ENCODE measurements at places on chromosomes 3 and 15.

- no peak for DNase-seq
Measured at GRCh38 chr3:129291236-129291886, 12.7 kb downstream of the HMCES start.

DNA sequence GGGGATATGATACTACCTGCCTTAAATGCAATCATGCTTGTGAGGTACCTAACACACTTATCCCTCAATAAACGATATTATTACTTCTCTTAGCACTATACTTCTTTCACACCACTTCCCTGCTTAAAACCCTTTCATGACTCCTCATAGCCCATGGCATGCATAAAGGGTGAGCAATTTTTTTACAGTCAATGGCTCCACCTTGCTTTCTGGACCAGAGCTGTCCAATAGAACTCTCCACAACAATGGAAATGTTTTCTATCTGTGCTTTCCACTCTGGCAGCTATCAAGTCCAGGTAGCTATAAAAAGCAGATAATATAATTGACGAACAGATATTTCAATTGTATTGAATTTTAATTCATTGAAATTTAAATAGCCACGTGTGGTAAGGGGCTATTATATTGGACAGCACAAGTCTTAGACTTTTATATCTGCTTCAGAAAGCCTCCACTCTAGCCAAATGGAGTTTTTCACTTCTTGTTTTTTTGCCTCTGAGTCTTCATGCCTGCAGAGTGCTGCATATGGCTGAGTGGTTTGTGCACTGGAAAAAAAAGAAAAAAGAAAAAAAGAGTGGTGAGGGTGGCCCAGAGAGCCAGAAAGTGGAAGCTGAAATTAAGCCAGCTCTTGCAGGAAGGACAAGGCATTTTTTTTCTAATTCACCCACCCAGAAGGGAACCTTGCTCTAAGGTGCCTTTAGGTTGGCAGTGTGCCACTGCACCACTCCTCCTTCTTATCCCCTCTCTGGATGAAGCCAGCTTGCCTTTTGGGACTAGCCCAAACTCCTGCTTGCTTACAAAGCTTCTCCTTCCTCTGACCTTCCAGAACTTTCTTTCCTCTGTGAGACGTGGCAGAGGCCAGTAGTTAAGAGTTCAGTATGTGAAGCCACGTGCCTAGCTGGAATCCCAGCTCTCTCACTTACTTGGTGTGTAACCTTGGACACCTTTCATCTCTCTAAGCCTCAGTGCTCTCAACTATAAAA, 239.0 kb upstream of the LRTM1 start:
- DNase-seq, result peak; percentile 10

DNA sequence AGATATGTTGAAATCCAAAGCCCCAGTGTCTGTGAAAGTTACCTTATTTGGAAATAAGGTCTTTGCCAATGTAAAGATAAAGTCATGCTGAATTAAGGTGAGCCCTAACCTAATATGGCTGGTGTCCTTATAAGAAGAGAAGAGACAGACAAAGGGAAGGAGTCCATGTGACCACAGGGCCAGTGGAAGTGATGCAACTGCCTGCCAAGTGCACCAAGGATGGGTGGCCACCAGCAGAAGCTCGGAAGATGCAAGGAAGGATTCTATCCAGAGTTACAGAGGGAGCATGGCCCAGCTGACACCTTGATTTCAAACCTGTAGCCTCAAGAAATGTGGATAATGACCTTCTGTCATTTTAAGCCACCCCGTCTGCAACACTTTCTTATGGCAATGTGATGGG, 35.3 kb upstream of the PGPEP1L start:
- DNase-seq, result no peak

DNA sequence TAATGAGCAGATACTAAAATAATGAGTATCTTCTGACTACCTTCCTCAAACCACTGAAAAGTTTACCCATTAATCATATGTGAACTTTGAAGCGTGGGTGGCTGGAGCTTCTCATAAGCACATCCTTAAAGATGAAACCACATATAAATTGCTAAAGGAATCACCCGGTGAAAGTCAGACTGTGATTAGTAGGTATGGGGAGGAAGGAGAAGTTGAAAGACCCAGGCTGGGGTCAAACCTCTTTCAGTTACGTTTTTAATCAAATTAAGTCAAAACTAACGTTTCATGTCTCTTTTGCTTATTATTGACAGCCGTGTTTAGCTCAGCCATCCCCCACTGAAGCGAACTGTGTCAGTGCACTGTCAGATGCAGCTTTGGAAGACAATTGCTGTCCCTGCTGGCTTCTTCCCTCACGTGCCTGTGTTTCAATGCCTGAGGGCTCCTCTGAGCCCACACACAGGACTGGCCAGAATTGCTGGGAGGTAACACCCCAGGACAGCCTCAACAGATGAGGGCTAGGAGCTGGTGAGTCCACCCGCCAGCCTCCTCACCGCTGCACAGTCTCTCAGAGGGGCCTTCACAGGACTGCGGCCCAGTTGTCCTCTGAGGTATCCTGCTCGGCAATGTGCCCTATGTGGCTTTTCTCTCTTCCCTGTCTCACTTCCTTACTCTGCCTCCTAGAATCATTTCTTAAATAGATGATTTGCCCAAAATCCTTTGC, 29.3 kb upstream of the SH3BP5 start:
- no peak for DNase-seq

GRCh38 chr3:195081242-195081963, 189.6 kb downstream of the XXYLT1 start:
- peak; percentile 74 for DNase-seq

GRCh38 chr15:87145696-87146095, 1066.0 kb downstream of the AGBL1 start:
- DNase-seq, result no peak

DNA sequence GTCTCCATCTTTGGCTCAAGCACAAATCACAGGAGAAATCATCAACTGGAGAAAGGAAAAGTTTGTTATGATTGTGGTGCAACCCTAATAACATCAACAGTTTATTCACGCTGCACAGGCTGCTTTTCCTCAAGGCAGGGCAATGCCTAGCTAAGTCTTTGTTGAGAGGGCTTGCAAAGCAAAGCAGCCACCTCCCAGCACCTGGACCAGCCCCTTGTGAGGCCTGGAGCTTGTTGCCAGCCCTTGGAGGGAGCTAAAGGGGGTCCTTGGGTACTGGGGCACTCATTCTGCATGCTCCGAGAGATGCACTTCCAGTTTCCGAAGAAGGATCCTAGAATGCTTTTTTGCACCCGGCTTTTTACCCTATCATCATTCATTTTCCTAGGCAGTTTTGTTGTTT, 288.2 kb downstream of the CLSTN2 start:
- DNase-seq, result no peak

- DNase-seq, result no peak
Measured at GRCh38 chr3:90261481-90262433, 1154.3 kb downstream of the EPHA3 start.

GRCh38 chr3:75906555-75907112, 121.3 kb upstream of the ZNF717 start:
- DNase-seq, result no peak

GRCh38 chr15:31234815-31235214, 91.8 kb upstream of the KLF13 start:
- DNase-seq, result no peak

- no peak for DNase-seq
Measured at GRCh38 chr3:31079689-31080088, 185.2 kb upstream of the GADL1 start.

GRCh38 chr15:80999623-81000036, 1.1 kb upstream of the TLNRD1 start:
- DNase-seq, result no peak

DNA sequence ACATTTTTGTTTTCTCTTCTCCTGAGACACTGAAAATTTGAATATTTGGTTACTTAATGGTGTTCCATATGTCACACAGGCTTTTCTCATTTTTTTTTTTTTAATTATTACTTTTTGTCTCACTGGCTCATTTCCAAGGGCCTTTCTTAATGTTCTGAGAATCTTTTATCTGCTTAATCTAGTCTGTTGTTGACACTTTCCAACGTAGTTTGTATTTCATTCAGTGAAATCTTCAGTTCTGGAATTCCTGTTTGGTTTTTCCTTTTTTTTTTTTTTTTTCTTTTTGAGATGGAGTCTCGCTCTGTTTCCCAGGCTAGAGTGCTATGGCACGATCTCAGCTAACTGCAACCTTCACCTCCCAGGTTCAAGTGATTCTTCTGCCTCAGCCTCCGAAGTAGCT, 42.7 kb downstream of the NCK1 start:
- DNase-seq, result no peak

DNA sequence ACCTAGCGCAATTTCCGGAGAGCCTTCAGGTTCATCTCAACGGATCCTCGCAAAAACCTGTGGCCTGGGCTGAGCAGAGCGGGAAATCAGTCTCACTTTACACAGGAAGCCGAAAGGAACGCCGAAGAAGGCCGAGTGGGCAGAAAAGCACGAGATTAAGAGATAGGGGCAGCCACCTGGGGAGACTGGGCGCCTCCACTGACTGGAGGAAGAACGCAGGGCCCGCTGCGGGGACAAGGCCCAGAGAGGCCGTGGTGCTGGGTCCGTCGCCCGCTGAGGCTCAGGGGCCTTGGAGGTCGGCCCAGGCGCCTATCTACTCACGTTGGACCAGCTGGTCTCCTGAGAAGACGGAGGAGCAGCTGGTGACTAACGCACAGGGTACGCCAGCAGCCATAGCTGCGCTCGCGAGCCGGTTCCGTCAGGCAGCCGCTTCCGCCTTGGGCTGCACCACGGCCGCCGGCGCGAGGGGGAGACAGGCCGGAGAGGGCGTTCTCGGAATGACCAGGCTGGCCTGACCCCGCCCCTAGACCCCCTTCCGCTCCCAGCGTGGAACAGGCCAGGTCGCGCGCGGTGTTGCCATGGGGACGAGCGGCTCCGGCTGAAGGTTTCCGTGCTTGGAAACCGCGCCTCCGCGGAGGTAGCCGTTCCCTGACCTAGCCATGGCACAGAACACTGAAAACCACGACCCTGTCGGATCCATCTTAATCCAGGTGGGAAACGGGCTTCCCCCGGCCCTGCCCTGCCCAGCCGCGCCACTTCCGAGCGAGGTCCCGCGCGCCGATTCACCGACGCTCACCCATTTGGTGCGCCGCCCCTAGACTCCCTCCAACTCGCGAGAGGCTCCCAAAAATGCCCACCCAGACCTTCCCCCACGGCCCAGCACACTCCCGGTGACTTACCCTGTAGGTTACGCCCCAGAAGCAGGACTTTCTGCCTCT, at the start of the genes AAGAB and IQCH:
Gene AAGAB (minus strand): TSS at position 424 of the 938 bp plus-strand sequence. CDS start 30 bp downstream, at position 394.
Gene IQCH (plus strand): TSS at position 549 of the 938 bp plus-strand sequence. CDS start 111 bp downstream, at position 660.
- peak; percentile 70 for DNase-seq

GRCh38 chr15:27889258-27889657, 209.9 kb downstream of the OCA2 start:
- DNase-seq, result no peak

DNA sequence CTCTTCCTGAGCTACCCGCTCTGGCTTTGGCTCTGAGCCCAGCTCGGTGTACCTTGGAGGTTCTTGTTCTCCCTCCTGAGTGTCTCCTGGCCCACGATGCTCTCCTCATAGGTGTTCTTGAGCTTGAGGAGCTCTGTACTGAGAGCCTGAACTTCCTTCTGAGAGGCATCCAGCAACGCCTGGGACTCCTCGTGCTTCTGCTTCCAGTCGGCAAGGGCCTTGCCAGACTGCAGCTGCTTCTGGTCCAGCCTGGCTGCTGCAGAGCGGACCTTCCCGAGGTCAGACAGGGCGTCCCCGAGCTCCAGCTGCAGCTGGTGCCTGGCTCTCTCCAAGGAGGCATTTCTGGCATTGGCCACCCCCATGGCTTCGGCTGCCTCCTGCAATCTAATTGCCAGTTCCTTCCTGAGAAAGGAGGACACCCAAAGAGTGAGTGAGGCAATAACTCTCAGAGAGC, 99.8 kb downstream of the MYH15 start:
- peak; percentile 23 for DNase-seq

GRCh38 chr15:100115066-100115710, 226.6 kb downstream of the ADAMTS17 start:
- DNase-seq, result no peak

GRCh38 chr3:5813521-5813920, 626.0 kb downstream of the EDEM1 start:
- no peak for DNase-seq

DNA sequence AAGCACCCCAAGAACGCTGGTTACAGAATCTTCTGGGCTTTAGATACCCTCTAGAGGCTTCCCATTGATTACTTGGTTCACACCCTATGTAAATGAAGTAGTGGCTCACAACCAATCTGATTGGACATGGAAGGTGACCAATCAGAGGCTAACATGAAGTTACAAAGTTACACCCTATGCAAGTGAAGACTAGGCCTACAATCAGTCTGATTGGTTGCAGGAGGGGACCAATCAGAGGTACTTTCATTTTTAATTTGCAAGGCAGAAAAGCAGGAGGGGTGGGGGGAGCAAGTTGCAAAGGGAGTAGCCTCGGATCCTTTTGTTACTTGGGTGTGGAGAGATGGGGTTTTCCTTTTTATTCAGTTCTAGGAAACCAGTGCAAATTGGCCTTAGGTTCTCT, 11.1 kb upstream of the RTP2 start:
- no peak for DNase-seq

GRCh38 chr3:142929890-142930289, 33.6 kb downstream of the PAQR9 start:
- no peak for DNase-seq

GRCh38 chr3:16286161-16286560, 21.1 kb downstream of the OXNAD1 start:
- no peak for DNase-seq

DNA sequence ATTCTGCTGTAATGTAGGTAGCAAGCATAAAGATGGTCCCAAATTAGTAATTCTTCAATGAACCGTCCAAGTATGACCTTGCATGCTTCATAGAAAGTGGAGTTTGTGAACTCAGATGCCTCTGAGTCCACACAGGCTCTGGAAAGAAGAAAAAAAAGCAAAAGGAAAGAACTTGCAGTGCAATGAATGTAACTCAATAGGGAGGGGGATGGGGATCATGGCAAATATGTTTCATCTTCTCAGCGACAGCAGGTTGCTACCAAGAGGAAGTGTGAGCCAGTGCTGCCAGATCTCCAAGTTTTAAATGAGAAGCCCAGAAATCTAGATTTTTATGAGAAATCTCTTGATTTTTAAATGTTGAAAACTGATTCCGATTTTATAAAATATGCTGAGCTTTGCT, 50.3 kb downstream of the IL20RB start:
- no peak for DNase-seq

- DNase-seq, result no peak
Measured at GRCh38 chr3:115325539-115325938, 178.5 kb upstream of the ZBTB20 start.

DNA sequence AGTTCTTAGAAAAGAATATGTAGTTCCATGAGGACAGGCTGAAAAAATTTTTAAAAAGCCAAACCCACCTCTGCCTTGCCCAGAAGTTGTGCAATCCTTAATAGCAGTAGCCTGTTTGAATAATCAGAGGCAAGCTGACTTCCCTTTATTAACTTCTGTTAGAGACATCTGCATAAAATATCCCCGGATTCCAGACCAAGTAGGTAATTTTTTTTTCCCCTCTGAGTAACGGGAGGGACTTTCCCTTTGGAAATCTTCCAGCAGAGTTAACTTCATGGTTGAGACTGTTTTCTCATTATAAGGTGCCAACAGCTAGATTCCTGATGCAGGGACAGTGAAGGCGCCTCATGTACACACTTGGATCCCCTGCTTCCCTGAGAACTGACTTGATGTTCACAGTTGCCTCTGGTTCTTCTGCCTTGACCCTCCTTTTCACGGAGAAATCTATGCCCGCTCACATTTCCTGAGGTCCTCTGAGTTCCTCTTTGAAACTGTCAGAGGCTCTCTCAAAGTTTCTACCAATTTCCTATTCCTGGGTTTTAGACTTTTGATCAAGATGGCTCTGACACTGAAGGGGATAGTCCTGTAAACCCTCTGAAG, 227.6 kb upstream of the BHLHE40 start:
- no peak for DNase-seq

Data from DMS79 (cell line).